ENCODE measurements at places on chromosomes 4 and X.

GRCh38 chr4:122827879-122828601, 1.4 kb downstream of the FGF2 start:
- no peak for DNase-seq

DNA sequence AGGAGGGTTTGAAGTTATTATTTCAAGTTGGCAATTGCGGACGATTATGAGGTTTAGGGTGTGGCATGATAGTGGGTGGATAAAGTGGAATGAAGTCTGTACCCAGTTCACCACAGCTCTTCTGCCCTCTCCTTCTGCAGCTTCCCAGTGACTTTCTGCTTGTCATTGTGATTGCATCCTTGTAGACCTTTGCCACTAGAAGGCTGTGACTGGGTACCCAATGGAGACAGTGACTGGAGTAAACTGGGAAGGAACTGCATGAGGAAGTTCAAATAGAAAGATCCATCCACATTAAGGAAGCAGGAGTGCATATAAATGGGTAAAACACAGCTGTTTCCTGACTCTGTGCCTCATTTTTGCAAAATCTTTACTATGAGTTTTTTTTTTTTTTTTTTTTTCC, 53.5 kb upstream of the SPANXN3 start:
- DNase-seq, result no peak

DNA sequence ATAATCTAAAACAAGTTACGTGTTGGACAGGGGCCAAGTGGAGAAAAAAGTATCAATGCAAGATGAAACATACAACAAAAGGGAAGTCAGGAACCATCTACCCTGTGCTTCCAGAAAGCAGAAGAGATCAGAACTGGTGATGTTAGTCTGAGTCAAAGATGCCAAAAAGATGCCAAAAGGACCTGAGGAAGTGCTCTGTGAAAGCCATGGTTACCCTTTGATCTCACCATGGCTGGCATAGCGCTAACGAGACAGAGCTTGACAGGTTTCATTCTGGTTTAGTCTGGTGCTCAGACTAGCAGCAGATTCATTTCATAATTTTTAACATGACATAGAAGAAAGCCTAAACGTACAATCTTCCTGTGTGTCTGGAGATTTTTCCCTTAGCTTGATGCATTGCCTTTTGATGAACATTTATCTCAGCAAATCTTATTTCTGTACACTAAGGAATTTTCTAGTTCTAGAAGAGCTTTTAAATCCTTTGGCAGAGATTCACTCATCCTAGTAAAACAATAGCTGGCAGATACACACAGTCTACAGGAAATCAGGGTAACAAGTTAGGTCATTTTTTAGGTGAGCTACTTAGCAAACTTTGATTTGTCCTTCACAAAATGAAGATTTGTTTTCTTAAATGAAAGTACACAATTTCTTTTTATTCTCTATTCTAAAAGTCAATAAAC, 87.7 kb downstream of the COL25A1 start:
- DNase-seq, result no peak

GRCh38 chr4:52979821-52980590, 117.9 kb downstream of the RASL11B start:
- DNase-seq, result no peak

DNA sequence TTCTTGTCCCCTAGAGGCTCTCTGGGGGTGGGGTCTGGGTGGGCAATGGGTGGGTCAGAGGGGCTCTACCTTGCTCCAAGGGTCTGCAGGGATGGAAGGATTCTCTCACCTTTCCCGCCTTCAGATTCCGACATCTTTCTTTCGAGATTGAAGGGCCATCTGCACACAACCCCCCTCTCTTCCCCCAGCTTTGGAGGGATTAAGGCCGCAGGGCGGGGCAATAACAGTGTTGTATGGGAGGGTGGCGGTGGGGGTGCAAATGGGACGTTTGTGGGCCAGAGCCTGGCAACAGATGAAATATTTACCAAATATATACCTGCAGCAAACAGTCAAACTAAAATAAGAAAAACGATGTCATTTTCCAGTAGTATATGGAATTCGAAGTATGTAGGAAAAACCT, at the start of gene CACNA1F:
CACNA1F (minus strand) TSS at position 165 of the 400 bp plus-strand sequence; CDS start at position 134, 31 bp downstream.
- DNase-seq, result no peak

DNA sequence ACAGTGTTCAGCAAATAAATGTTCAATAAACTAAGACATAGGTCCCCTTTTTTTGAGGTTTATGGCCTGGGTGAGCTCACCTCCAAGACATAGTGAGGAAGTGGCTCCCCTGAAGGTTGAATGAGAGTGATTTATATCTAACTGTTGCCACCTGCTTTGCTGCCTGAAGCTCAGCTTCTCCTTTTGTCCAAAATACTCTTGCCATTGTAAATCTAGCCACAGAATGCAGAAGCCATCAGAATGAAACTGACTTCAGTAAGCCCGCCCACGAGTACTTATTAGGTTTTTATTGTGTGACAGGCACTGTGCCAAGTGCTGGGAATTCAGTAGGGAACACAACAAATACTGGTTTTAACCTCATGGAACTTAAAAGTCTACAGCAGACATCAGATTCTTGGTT, 18.0 kb downstream of the SPINK2 start:
- no peak for DNase-seq

GRCh38 chrX:41607264-41607832, 81.4 kb upstream of the GPR34 start:
- no peak for DNase-seq

GRCh38 chr4:170009291-170009690, 16.9 kb downstream of the MFAP3L start:
- no peak for DNase-seq

- no peak for DNase-seq
These were observed 324.1 kb downstream of the TLL1 start for GRCh38 chr4:166197166-166197565.

- no peak for DNase-seq
These were observed 884.7 kb downstream of the FSTL5 start for GRCh38 chr4:161279095-161279494.

GRCh38 chr4:186190581-186191199, 677 bp upstream of the CYP4V2 start:
- no peak for DNase-seq

GRCh38 chrX:120380699-120381098, 18.8 kb downstream of the ATP1B4 start:
- no peak for DNase-seq

DNA sequence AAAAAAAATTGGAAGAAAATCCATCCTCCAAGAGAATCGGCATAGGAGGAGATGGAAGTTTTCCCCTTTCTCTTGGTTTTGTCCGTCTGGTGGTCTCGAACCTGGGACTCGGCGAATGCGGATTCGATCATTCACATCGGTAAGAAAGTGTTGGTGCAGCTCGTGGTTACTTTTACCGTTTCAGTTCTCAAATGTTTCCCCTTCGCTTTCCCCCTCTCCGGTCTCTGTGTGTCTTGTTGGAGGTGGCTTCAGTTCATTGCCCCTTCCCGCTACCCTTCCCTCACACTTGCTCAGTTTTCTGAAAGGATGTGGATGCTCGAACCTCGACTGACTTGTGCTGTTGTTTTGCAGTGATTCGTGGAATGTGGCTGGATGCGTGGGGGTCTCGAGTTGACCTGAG, 840 bp downstream of the GRID2 start:
- DNase-seq, result no peak

- DNase-seq, result no peak
These were observed 56.9 kb upstream of the PRPS1 start for GRCh38 chrX:107571296-107571998.

GRCh38 chr4:139605516-139605915, 49.5 kb upstream of the SETD7 start:
- DNase-seq, result no peak

- no peak for DNase-seq
These were observed 8.8 kb downstream of the TMEM255A start for GRCh38 chrX:120302434-120302833.

GRCh38 chr4:16168710-16169388, 57.4 kb downstream of the TAPT1 start:
- no peak for DNase-seq

- no peak for DNase-seq
These were observed 395.5 kb upstream of the BOD1L1 start for GRCh38 chr4:14023036-14023435.

DNA sequence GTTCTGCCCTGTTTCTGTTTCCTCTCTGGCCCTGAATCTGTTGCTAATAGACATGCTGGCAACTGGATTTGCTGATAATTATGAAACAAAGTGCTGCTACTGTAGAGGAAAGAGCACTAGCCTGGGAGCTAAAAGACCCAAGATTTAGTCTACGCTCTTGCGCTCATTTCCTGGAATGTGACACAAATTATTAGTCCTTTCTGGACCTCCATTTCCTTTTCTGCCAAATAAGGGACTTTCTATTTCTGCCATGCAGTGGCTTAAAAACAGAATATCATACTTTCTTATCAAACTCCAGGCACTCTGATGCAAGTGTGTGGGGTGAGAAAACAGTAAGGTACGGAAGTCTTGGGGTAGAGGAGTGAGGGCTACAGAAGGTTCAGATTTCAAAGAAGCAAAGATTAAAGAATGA, 48.3 kb upstream of the GPR174 start:
- DNase-seq, result no peak

DNA sequence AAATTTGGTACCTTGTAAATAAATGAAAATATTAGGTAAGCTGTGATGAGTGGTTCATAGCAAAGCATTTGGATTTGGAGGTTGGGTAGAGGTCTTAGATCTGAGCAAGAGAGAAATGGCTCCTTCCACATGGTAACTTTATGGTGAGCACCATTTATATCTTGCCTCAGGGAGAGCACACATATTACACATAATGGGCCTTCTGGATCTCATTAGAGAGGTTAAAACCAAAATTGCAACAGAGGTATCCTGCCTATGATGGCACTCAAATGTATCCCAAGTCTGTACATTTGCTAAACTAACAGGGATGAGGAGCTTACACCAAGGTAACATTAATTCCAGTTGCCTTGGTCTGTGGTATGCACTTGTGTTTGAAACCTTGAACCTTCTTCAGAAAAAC, 87.1 kb upstream of the PUDP start:
- no peak for DNase-seq

DNA sequence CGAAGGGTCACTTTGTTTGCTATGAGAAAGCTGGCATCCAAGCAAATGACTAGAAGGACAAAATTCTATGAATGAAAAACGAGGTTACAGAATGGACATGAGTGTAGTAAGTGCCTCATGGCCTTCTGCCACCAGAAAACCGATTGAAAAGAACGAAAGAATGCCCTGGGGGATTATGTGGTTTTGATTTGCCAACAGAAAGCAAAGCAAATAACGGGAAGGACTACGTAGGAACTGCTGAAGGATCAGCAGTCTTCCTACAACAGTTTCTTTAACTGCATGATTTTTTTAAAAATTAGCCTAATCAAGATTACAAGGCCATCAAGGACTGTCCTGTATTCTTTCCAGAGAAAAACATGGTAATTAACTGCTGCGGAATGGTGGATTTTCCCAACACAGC, 50.6 kb downstream of the NRK start:
- no peak for DNase-seq

- no peak for DNase-seq
These were observed 2.4 kb downstream of the ZNF275 start for GRCh38 chrX:153336121-153336894.

- no peak for DNase-seq
These were observed 14.1 kb downstream of the GRK4 start for GRCh38 chr4:2977211-2978088.

DNA sequence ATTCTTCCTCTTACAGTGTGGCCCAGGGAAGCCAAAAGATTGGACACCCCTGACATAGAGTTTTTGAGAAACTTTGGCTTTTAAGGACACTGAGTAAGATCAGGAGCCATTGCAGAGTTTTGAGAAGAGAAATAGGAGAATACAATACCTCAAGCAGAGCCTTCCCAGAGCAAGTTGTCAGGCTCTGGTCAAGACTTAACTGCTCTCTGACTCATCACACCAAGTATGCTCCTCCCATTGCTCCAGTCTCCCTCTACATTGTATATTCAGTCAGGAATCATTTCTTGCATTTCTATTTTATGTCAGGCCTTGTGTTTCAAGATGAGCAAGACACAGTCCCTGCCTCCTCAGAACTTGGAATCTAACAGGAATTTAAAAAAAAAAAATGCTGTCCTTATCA, 176.4 kb upstream of the FMR1 start:
- DNase-seq, result no peak

- DNase-seq, result no peak
These were observed 47.7 kb downstream of the DDX3X start for GRCh38 chrX:41381685-41382084.

- DNase-seq, result no peak
These were observed 328.8 kb downstream of the BMPR1B start for GRCh38 chr4:95086551-95086950.

DNA sequence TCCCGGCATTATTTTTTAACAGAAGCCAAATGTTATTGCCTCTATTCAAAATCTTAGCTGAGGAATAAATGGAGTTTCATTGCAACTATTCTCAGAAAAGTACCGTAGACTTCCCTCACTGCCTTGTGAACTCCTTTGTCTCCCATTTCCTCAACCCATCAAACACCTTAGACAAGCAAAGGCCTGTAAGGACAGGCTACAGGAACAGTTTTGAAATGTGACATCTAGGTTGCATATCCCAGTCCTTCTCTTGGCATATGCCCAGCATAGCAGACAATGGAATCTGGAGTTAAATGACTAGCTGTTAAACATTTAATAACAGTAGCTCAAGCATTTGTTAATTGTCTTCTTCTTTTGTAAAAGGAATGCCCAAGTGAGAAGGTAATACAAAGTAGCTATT, 1371.7 kb downstream of the STIM2 start:
- no peak for DNase-seq

- no peak for DNase-seq
These were observed 417.0 kb downstream of the AFF2 start for GRCh38 chrX:148917441-148917840.

- no peak for DNase-seq
These were observed 252.3 kb downstream of the ARHGAP10 start for GRCh38 chr4:147984065-147984777.

GRCh38 chrX:134782796-134783195, 124.5 kb upstream of the PLAC1 start:
- no peak for DNase-seq

DNA sequence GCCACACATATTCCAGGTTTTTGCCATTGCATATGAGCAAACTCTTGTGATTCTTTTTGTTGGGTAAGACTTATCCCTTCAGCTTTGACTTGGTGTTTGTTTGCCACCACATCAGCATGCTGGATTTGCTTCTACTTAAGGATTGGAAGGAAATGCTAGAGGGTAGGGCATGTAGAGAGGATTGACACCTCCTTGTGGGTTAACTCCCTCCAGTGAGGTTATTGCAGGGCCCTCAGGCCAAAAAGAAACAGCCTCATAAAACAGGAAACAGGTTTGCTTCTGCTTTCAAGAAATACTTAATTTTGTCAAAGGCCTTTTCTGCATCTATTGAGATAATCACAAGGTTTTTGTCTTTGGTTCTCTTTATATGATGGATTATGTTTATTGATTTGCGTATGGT, 15.2 kb upstream of the INPP4B start:
- DNase-seq, result no peak
